Vagina (tissue), 2 donors: ENCODE measurements at places on chromosomes 16 and 17.

GRCh38 chr16:72299684-72300243 lies 127.8 kb upstream of the PMFBP1 start:
- no peak for DNase-seq

- no peak for DNase-seq
Observed at GRCh38 chr17:74892013-74892841, 1.2 kb downstream of the FADS6 start.

DNA sequence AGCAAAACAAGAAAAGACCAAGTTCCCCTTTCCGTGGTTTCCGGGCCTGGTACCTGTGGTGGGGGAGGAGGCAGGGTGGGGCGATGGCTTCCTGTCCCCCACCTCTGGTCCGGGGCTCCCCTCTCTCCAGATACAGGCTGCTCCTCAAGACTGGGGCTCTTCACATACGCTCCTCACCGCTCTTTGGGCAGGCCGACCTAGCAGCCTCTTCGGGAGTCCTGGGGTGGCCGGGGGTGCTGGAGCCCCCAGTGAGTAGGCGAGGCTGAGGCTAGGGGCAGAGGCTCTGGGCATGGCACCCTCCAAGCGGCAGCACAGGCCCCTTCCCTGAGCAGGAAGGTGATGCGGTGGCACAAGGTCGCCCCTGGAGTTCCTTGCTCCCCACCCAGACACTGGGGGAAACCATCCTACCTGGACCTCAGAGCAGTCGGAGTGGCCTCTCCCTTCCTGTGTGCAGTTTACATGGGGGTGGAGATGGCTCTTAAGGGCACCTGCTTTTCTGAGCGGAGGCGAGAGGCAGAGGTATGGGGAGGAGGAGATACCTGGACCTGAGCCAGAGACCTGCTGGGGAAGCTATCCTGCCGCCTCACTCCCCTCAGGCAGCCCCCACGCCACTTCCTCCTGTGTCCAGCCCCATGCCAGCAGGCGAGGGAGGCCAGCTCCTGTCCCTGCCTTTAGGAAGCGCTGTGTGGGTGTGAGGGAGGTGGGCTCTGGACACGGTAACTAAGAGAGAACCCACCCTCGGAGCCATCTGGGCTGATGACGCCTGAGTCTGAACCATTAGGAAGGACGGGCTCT lies 891 bp downstream of the CORO1A start:
- peak; percentile 87 for DNase-seq

DNA sequence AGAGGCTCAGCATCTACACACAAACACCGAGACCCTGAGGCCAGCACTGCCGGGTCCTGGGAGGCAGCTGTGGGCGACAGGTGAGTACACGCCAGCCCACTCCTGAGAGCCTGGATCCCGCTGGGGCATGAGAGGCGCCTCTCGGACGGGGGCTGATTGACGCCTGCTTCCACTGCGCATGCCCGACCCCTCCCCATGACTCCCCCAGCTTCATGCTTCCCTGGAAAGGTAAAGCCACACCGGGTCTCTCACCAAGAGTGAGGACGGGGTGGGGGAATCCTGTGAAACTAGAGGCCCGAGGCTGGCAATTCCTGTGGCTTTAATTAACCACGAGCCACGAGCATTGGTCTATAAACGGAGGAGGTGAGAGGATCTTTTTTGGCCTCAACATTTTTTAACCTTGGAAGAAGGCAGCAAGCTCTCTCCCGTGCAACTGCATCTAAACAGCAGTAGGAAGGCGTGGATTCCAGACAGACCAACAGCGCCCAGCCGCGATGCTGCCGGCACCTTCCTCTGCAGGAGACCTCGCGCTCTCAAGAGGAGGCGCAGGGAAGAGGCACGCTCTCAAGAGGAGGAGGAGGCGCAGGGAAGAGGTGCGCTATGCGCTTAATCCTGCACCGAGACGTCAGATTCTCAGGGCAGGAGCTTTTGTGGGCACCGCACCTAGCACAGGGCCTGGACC lies 71.8 kb upstream of the METRNL start:
- peak; percentile 61 for DNase-seq

DNA sequence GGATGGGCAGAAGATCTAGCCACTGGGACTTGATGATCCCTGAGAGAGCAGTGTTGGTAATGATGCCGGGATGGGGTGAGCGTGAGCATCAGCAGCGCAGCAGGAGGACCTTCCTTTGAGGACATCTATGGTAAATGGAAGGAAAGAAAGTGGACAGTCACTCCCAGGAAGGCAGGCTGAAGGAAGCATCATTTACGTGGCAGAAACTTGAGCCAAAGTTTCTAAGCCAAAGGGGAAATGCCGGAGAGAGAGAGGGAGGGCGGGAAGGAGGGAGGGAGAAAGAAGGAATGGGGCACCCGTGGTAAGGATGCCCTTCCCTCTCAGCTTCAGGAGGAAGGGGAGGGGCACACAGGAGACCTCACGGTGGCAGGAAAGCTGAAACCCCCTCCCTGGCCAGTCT lies 86.3 kb upstream of the CACNG5 start:
- DNase-seq: no peak

GRCh38 chr16:76963614-76964315 lies 227.2 kb upstream of the MON1B start:
- DNase-seq: no peak

GRCh38 chr17:47643116-47643515 lies 6.6 kb upstream of the KPNB1 start:
- DNase-seq: no peak

GRCh38 chr17:43645765-43646481 lies 15.8 kb downstream of the MEOX1 start:
- DNase-seq: no peak

- DNase-seq: no peak
Observed at GRCh38 chr16:560701-561412, 663 bp downstream of the PRR35 start.

DNA sequence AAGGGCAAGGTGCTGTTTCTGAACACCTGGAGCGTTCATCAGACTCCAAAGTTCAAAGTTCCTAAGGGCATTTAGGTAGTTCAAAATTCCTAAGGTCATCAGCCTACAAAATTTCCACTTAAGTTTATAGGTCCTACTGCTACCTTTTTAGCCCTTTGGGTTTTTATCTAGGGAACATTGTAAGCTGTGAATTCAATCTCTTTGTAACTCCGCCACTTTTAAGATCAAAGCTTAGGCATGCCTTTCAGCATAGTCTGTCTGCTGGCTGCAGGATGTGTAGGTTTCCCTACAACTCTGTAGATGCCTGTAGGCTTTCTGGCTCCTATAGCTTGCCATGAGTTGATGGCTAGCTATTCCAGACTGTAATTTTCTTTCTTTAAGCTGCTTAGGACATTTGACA lies 291.6 kb downstream of the MAP2K6 start:
- DNase-seq: no peak

DNA sequence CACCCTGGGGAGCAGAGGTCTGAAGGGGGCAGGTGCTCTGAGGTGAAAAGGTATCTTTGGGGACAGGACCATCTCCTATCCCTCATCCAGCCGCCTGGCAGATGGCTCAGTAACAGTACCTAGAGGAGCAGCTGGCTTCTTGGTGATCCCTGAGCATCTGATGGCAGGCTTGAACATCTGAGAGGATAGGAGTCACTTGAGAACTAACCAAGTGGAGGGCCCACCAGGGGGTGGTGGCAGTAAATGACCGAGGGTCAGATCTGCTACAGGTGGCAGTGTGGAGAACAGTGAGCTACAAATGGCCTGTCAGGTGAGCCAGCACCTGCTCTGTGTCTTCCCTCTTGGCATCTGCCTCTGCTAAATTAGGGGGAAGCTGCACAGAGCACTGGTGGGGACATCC lies 13.8 kb downstream of the HROB start:
- no peak for DNase-seq

GRCh38 chr17:76262732-76263344 lies 2.3 kb upstream of the UBALD2 start:
- DNase-seq: no peak

DNA sequence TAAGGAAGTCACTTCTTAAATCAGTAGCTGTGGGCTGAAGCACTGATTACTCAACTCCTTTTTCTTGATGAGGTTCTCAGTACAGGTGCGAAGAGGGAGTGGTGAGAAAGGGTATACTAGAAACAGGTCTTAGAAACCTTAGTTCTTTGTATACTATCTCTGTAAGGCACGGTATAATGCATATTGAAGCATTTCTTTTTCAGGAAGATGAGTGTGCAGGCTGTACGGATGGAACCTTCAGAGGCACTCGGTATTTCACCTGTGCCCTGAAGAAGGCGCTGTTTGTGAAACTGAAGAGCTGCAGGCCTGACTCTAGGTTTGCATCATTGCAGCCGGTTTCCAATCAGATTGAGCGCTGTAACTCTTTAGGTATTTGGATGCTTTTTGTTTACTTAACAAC lies 39.2 kb downstream of the CYLD start:
- no peak for DNase-seq

DNA sequence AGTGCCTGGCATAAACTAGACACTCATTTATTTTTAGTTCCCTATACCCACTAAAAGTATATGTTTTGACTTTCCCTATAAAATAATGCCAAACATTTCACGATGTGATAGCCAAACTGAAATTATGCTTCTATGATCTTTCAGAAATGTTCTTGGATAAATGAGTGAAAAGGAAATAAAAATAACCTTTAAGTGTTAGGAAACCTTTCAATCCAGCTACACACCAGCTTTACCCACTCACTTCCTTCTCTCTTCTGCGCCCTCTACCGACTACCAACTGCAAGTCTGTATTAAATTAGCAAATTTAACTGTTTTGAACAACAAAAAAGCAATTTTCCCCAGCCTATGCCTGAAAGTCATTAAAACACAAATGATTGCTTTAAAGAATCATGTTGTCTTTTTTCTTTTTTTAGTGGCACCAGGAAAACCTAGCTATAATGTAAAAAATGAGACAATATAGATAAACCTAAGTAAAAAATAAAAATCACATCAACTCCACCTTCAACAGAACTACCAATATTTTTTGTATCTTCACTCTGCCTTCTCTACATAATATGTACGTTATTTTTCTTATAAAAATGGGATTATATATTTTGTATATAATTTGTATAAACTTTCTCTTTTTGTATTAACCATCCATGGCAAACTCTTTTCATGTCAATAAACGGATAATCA lies 13.2 kb upstream of the TMEM100 start:
- no peak for DNase-seq

- DNase-seq: no peak
Observed at GRCh38 chr16:46658925-46659324, 30.1 kb downstream of the VPS35 start.
